ENCODE measurements at places on chromosomes 5 and 9. TPM values are rescaled to one million over a fixed set of nuclear protein-coding genes. Genes with fewer than 3 reads are reported as not detected.

DNA sequence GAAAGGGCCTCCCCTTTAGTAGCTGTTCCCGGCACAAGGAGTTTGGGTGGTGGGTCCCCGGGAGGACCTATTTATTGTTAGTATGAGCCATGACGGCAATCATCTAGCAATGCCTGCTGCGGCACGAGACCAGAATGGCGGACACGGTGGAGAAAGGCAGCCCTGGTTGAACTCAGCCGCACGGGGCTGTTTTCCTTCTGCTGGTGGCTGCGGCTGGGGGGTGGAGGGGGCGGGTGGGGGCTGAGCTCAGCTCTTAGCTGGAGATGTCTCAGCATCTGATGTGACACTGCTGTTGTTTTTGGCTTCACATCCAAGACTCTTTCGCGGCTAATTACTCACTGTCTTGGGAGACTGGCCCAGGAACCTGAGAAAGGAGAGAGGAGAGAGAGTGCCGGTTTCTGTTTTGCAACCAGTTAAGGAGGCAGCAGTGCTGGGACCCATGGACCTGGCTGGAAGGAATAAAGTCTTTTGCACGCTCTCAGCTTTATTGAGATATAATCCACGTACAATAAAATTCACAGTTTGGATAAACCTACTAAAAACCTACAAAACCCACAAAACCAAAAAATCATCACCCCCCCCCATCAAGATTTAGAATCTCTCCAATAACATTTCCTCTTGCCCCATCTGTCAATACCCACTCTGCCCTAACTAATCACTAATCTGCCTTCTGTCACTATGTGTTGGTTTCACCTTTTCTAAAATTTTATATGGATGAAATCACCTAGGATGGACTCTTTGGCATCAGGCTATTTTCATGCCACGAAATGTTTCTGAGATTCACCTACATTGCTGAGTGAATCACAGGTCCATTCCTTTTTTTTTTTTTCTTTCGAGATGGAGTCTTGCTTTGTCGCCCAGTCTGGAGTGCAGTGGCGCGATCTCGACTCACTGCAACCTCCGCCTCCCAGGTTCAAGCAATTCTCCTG, 81.8 kb upstream of the NEURL1B start:
- DNase-seq, result no peak

DNA sequence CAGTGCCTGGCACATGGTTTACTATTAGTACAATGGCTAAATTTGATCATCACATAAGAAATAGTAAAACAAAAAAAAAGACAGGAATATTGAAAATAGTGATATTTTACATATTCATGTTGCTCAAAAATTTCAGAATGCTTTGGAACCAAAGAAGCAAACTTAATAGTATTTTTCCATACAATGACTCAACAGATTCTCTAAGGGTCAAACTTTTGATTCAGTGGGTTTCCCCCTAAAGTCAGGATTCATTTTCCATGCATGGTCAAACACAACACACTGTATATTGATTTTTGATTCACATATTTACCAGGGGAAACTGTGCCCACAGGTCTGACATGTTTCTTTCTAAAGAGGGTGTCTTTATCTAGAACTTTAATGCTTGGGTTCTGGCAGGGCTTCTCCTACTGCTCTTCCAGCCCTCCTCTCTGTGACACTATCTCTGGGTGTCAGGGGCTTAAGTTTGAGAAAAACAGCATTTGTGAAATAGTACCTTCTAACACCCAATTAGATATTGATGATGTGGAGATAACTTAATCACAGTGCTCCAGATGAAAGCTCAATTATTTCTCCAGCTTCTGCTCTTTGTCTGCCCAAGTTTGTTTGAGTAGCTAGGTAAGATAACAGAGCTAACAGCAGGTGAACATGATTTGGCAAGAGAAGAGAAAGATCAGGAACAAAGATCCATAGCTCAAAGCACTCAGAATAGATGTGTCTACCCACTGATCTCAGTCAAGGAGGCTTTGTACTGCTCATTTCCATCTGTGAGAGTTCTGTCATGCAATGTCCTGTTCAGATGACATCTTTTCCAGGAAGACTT, 35.5 kb upstream of the ELL2 start:
- DNase-seq, result no peak

GRCh38 chr5:93586736-93587596, 3.9 kb downstream of the NR2F1 start:
- DNase-seq, result no peak

The SPATA31D4 gene
- not detected for total RNA-seq

DNA sequence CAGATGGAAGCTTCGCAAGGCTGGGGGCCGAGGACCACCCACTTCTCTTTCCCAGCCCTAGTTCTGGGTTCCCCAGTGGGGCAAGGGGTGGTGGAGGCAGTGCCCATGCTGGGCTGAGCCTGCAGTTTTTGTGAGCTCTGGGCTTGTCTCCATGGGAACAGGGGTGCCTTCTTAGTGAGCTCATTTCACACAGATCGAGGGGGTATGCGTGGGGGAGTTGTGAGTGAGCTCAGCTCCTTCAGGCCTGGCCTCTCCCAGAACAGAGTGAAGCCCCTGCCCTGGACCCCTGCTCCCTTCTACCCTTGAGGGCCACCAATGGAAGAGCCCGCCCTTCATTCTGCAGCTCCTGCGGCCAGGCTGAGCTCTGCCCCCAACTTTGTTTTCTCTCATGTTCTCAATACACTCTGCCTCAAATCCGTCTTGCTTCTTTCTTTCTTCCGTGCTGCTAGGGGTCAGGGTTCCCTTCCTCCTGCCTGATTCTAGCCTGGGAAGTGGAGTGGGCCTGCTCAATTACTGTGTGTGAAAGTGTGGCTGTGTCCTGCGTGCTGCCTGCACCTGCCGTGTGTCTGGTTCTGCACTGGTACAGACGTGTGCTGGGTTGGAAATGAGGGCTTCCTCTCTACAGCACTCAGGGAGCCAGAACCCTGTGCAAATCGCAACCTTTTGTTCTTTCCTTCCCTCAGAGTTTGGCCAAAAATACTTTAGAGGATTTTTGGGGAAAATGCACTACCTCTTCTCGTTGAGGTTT, 9.0 kb upstream of the MYOZ3 start:
- no peak for DNase-seq

The SPINK6 gene
- total RNA-seq, result not detected

The SLC25A2 gene
- 0.28 TPM for total RNA-seq

DNA sequence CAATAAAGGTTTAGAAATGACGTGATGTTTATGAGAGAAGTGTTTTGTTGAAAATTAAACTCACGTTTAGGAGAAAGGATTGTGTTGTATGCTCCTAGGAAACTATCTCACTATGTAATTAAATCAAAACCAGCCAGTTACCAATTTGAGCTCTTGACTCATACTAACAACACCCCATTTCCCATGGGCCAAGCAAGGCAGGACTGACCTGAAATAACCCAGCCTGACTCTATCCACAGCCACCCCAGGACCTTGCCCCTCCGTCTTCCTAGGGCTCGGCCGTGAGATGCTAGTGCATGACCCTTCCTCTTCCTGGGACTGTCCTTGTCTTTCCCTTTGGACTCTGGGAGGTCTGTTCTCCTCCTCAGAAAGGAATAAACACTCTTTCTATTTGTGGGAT, 16.4 kb downstream of the TLR4 start:
- DNase-seq, result no peak

Data from Panc1 (cell line).